RPMI7951 (cell line): ENCODE measurements at places on chromosomes 5 and 9.

GRCh38 chr5:32089146-32090000 lies 84.7 kb downstream of the GOLPH3 start:
- no peak for DNase-seq

DNA sequence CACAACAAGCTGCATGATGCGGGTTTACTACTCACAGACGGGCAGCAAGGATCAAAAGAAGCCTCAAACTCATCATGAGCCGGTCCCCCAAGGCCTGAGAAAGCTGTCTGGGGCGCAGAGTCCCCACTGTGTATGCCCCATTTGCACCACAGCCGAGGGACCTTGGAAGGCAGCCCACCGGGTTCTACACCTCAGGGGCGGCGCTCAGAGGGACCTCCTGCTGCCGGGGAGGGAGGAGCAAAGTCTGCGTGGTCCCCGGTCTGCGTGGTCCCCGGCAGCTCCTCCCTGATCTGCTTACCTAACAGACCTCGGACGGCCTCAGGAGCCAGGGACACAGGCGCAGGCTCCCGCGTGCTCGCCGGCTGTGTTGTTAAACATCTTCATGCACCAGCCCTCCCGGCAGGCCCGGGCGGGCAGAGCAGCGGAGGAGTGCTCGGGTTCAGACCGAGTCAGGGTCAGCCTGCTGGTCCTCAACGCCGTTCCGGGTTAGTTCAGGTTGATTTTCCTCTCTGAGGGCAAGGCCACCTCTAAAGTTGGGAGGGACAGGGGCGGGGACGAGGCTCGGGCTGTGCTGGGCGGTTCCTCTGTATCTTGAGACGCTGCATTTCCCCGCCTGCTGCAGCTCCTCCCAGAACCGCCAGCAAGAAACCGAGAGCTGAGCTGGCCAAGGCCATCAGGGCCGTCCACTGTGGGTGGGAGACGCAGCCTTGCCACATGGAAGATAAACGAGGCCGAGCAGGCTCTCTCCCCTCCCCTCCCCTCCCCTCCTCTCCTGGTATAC lies 74.6 kb downstream of the MRPL36 start:
- DNase-seq: peak; percentile 2

GRCh38 chr5:160492565-160492964 lies 70.9 kb downstream of the PTTG1 start:
- peak; percentile 30 for DNase-seq

GRCh38 chr9:69376651-69377050 lies 51.6 kb downstream of the ENTREP1 start:
- DNase-seq: peak; percentile 92

GRCh38 chr5:138603249-138603920 lies 28.2 kb upstream of the HSPA9 start:
- peak; percentile 29 for DNase-seq

- no peak for DNase-seq
Observed at GRCh38 chr5:58081435-58081834, 378.5 kb downstream of the PLK2 start.

- no peak for DNase-seq
Observed at GRCh38 chr5:73132759-73133158, 12.4 kb downstream of the TMEM171 start.

GRCh38 chr5:98986587-98986986 lies 57.8 kb upstream of the CHD1 start:
- DNase-seq: no peak

- DNase-seq: no peak
Observed at GRCh38 chr9:33120620-33121019, 44.1 kb upstream of the SMU1 start.

- peak; percentile 86 for DNase-seq
Observed at GRCh38 chr9:114156657-114157421, 1.5 kb downstream of the COL27A1 start.

DNA sequence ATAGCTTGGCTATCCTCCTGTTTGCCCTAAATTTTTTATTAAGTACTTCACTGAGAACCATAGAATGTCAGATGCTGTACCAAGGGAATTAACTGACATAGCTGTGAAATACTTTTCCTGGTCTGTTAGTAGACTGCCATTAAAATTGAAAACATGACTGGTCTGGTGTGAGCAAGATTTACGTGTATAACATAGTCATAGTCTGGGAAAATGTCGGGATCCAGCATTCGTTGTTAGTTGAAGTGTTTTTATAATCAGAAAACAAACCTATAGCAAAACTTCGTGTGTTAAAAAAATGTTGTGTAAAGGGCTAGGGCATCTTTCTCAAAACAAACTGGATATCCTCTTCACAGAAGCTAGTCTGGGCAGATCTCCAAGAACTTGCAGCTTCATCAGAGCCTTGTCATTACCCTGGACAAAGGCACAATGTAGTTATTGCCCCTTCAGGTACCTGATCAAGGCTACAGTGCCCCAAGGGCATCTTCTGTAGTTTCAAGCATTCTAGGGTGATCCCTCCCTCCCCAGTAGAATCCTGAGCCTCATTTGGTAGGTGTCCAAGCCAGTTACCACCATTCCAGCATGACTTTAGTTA lies 454.2 kb upstream of the SGCD start:
- no peak for DNase-seq

- peak; percentile 93 for DNase-seq
Observed at GRCh38 chr5:72552041-72552557, 44.9 kb upstream of the ZNF366 start.

- DNase-seq: peak; percentile 75
Observed at GRCh38 chr9:2157277-2158110, 142.3 kb downstream of the SMARCA2 start.
